Liver (tissue), 10 donors: ENCODE measurements at places on chromosomes 11 and 22. TPM values are rescaled to one million over a fixed set of nuclear protein-coding genes. Genes with fewer than 3 reads are reported as not detected.

DDI1 gene
- not detected for total RNA-seq

MUC15 gene
- total RNA-seq: not detected

GRCh38 chr22:32823024-32823730, 21.7 kb downstream of the TIMP3 start:
- H3K4me1 ChIP-seq: no peaks in the 10 kb centered on the region
- DNase-seq: no peak
- no peak overlapping the region for H3K27ac ChIP-seq

GRCh38 chr11:80165744-80166143, 724.9 kb upstream of the TENM4 start:
- H3K27me3 ChIP-seq: no peaks in the 10 kb centered on the region
- DNase-seq: no peak
- H3K36me3 ChIP-seq: no peaks in the 10 kb centered on the region
- no peak overlapping the region for H3K4me3 ChIP-seq
- no peak overlapping the region for H3K27ac ChIP-seq

DNA sequence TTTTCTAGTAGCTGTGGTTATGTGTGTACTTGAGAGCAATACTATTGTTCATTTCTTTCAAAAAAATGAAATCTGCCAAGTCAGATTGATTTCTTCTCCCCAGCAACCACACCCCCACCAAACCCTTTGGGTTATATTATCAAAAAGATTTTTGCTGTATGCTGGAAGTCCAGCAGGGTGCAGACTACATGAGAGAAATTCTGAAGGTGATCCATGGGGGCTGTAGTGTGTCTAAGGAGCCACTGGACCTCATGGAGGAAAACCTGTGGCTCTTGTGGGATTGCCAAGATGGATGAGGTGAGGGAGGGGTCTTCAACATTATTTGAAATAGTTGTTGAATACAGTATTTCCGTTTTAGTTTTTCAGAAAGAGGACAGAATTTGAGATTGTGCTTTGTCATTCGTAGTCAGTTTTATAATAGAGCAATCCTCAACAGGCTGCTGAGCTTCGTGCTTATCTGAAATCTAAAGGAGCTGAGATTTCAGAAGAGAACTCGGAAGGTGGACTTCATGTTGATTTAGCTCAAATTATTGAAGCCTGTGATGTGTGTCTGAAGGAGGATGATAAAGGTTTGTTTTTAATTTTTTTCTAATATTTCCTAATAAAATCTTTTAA, 3.1 kb downstream of the EIF3M start:
- peaks cover 24% of the 10 kb centered on the region for H3K36me3 ChIP-seq
- DNase-seq: no peak
- no peaks in the 10 kb centered on the region for H3K27me3 ChIP-seq
- H3K4me1 ChIP-seq: peaks cover 16% of the 10 kb centered on the region
- no peak overlapping the region for H3K4me3 ChIP-seq

- H3K36me3 ChIP-seq: peaks cover 2% of the 10 kb centered on the region
- H3K27ac ChIP-seq: no peak overlapping the region
- H3K4me3 ChIP-seq: no peak overlapping the region
Measured at GRCh38 chr11:108803776-108804175, 138.9 kb downstream of the DDX10 start.

DNA sequence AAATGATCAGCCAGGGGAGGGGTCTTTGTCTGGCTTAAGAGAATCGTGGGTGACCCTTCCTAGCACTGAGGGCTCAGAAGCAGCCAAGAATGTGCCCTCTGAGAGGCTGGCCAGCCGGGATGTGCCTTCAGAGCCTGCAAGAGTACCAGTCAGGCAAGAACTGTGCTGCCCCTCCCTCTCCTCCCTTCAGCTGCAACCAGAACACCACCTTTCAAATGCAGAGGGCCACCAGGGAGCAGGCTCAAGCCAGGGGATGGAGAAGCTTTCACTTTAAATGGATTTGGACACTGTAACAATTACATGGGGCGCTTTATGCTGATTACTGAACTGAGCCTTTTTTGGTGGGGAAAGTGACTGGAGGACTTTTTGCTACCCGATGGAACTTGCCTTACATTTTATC, 44.9 kb upstream of the TENM4 start:
- H3K27ac ChIP-seq: no peak overlapping the region
- no peaks in the 10 kb centered on the region for H3K27me3 ChIP-seq
- no peak overlapping the region for H3K4me3 ChIP-seq
- DNase-seq: no peak
- H3K36me3 ChIP-seq: no peaks in the 10 kb centered on the region
- H3K4me1 ChIP-seq: peaks cover 5% of the 10 kb centered on the region

TMEM191B gene
- not detected for total RNA-seq
